ENCODE measurements at places on chromosomes 2 and 18. TPM values are rescaled to one million over a fixed set of nuclear protein-coding genes. Genes with fewer than 3 reads are reported as not detected.
A peak's percentile ranks its signal among the peaks of the same experiment; 100 is the strongest.

- no peaks in the 10 kb centered on the region for H3K27me3 ChIP-seq
- H3K4me3 ChIP-seq: no peak overlapping the region
- H3K36me3 ChIP-seq: no peaks in the 10 kb centered on the region
- H3K4me1 ChIP-seq: no peaks in the 10 kb centered on the region
These were observed 1695.8 kb upstream of the PIK3C3 start for GRCh38 chr18:40259115-40259835.

- no peak overlapping the region for H3K4me3 ChIP-seq
- no peaks in the 10 kb centered on the region for H3K27me3 ChIP-seq
- no peaks in the 10 kb centered on the region for H3K36me3 ChIP-seq
- DNase-seq: no peak
- H3K27ac ChIP-seq: no peak overlapping the region
- H3K4me1 ChIP-seq: no peaks in the 10 kb centered on the region
These were observed 612.2 kb upstream of the VRK2 start for GRCh38 chr2:57434441-57434840.

DNA sequence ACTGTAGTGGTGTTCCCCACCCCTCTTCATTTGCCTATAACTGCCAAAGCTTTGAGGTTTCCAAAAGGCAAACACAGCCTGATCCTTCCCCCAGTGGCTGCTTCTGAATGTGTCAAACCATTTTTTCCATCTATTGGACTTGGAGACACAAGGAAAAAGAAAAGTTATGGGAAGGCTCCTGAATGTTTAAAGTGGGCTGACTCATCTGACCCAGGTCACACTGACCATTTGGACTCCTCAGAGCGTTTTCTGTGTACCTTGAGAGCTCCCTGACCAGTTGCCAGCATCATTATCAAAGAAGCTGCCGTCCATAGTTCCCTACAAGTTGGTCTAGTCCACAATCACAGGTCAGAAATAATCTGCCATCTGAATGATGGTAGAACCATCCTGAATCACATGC lies 123.4 kb upstream of the COL3A1 start:
- H3K4me3 ChIP-seq: no peak overlapping the region
- H3K27ac ChIP-seq: no peak overlapping the region
- no peaks in the 10 kb centered on the region for H3K27me3 ChIP-seq
- H3K4me1 ChIP-seq: no peaks in the 10 kb centered on the region

DNA sequence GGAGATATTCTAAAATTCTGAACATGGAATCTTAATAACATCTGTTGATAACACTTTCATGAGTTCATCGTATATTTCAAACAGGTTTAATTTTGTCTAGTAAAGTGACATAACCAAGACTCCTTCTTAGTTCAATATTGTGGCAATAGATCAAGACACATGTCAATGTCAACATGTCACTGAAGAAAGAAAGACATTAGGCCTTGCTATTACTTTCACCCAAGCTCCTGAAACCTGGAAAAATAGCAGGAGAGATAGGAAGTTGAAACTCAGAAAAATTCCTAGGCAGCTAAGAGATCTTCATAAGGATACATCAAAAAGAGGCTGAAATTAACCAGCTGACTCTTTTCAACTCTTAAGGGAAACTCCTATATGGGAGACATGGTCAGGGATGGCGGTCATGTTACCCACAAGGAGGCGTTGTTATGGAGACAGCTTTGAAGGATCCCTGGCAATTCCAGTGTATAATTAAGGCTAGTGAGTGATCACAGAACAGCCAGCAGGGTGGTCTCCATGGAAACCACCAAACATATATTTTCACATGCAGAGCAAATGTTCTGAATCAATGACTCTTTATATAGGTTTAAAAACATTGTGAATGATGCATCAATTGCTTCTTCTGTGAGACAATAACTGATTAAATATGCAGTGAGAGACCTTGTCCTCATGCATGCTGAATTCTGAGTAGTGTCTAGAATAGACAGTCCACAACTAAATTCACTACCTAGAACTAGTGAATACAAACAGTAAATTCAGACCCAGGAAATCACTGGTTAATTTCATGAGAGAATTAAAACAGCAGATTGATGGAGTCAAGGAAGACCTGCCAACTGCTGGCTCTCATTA lies 115.3 kb upstream of the RIOK3 start:
- H3K4me1 ChIP-seq: peaks cover 7% of the 10 kb centered on the region
- H3K36me3 ChIP-seq: no peaks in the 10 kb centered on the region
- peak; percentile 42 for DNase-seq
- H3K27ac ChIP-seq: no peak overlapping the region
- H3K27me3 ChIP-seq: no peaks in the 10 kb centered on the region

GRCh38 chr2:202339071-202339870 lies 36.9 kb upstream of the BMPR2 start:
- DNase-seq: no peak
- H3K4me3 ChIP-seq: no peak overlapping the region
- H3K27me3 ChIP-seq: no peaks in the 10 kb centered on the region
- H3K4me1 ChIP-seq: no peaks in the 10 kb centered on the region
- no peaks in the 10 kb centered on the region for H3K36me3 ChIP-seq
- H3K27ac ChIP-seq: no peak overlapping the region

DNA sequence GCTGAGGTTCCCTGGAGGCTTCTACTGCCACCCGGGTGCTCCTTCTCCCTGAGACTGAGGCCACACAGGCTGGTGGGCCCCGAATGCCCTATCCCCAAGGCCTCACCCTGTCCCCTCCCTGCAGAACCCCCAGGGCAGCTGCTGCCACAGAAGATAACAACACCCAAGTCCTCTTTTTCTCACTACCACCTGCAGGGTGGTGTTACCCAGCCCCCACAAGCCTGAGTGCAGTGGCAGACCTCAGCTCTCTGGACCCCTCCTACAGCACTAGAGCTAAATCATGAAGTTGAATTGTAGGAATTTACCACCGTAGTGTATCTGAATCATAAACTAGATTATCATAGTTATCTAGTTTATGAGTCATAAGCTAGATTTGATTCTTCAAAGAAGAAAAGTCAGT lies 7.3 kb upstream of the CENPA start:
- no peak overlapping the region for H3K4me3 ChIP-seq
- no peak overlapping the region for H3K27ac ChIP-seq
- no peaks in the 10 kb centered on the region for H3K4me1 ChIP-seq
- no peaks in the 10 kb centered on the region for H3K27me3 ChIP-seq
- H3K36me3 ChIP-seq: no peaks in the 10 kb centered on the region

GRCh38 chr2:181399027-181399426 lies 58.2 kb upstream of the ITGA4 start:
- no peaks in the 10 kb centered on the region for H3K27me3 ChIP-seq
- DNase-seq: peak; percentile 49

GRCh38 chr2:188577231-188577630 lies 285.6 kb downstream of the GULP1 start:
- H3K36me3 ChIP-seq: no peaks in the 10 kb centered on the region
- H3K4me3 ChIP-seq: no peak overlapping the region
- DNase-seq: no peak
- no peaks in the 10 kb centered on the region for H3K27me3 ChIP-seq
- no peaks in the 10 kb centered on the region for H3K4me1 ChIP-seq
- no peak overlapping the region for H3K27ac ChIP-seq

DNA sequence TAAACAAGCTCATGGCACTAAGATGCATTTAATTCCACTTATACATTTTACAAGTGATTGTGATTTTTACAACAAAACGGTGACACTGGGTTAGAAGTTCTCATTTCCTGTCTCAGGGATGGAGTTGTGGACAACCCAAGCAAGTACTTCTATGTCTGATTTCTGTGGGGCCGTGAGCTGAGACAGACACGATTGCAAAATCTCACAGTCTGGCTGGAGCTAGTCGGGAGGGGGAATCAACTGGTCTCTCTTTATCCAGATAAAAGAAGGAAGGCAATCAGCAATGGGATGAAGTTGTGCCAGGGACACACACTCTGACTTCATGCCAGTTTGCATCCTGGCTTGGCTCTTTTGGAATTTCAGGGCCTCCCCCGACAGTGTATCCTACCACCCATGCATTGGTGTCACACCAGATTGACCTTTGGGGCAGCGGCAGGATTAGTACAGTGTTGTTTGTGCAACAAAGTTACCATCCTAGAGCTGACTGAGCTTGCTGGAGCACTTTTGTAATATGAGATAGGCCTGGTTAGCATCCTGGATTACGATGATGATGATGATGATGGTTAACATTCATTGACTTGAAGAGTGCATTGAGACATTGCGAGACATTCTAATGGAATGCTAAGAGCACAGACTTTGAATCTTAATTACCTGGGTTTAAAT lies 98.8 kb downstream of the CTAGE1 start:
- no peak overlapping the region for H3K27ac ChIP-seq
- no peaks in the 10 kb centered on the region for H3K27me3 ChIP-seq
- H3K4me3 ChIP-seq: no peak overlapping the region
- peak; percentile 30 for DNase-seq
- peaks cover 37% of the 10 kb centered on the region for H3K4me1 ChIP-seq
- no peaks in the 10 kb centered on the region for H3K36me3 ChIP-seq

GRCh38 chr18:58447402-58448095 lies 181.3 kb downstream of the ALPK2 start:
- no peak overlapping the region for H3K27ac ChIP-seq
- DNase-seq: peak; percentile 65
- H3K27me3 ChIP-seq: no peaks in the 10 kb centered on the region
- H3K36me3 ChIP-seq: no peaks in the 10 kb centered on the region
- peaks cover 40% of the 10 kb centered on the region for H3K4me1 ChIP-seq

- H3K27me3 ChIP-seq: no peaks in the 10 kb centered on the region
- DNase-seq: peak; percentile 73
- no peaks in the 10 kb centered on the region for H3K36me3 ChIP-seq
- H3K27ac ChIP-seq: peak overlapping the region; percentile 65
- no peak overlapping the region for H3K4me3 ChIP-seq
These were observed 270.0 kb downstream of the CTNNA2 start for GRCh38 chr2:79782576-79783452.

GRCh38 chr18:21444465-21445212 lies 155.9 kb downstream of the ESCO1 start:
- peak; percentile 65 for DNase-seq
- no peak overlapping the region for H3K4me3 ChIP-seq
- no peaks in the 10 kb centered on the region for H3K27me3 ChIP-seq
- H3K27ac ChIP-seq: peak overlapping the region; percentile 54

The PCARE gene
- not detected for total RNA-seq

The EHD3 gene
- 3.9 TPM for total RNA-seq

The POTEI gene
- 1.8 TPM for total RNA-seq
